ENCODE measurements at places on chromosomes 3 and 15.

DNA sequence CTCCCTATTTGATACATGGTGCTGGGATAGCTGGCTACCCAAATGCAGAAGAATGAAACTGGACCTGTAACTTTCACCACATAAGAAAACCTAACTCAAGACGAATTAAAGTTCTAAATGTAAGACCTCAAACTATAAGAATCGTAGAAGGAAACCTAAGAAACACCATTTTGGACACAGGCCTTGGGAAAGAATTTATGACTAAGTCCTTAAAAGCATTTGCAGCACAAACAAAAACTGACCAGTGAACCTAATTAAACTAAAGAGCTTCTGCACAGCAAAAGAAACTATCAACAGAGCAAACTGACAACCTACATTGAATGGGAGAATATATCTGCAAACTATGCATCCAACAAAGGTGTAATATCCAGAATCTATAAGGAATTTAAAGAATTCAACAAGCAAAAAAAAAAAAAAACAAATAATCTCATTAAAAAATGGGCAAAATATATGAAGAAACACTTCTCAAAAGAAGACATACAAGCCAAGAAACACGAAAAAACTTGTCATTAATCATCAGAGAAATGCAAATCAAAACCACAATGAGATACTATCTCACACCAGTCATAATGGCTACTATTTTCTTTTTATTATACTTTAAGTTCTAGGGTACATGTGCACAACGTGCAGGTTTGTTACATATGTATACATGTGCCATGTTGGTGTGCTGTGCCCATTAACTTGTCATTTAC is 37.0 kb downstream of the HDGFL3 start:
- DNase-seq = no peak

GRCh38 chr15:70252056-70252950 is 154.6 kb upstream of the TLE3 start:
- no peak for DNase-seq

- DNase-seq = no peak
Measured at GRCh38 chr15:91624353-91624968, 229.0 kb upstream of the SLCO3A1 start.

GRCh38 chr3:153277029-153277428 is 115.0 kb downstream of the RAP2B start:
- no peak for DNase-seq

- no peak for DNase-seq
Measured at GRCh38 chr3:136250903-136251460, 842 bp downstream of the PCCB start.

- DNase-seq = no peak
Measured at GRCh38 chr15:61621146-61621545, 392.0 kb upstream of the RORA start.

- no peak for DNase-seq
Measured at GRCh38 chr3:68620211-68620610, 312.1 kb downstream of the TAFA4 start.

- DNase-seq = no peak
Measured at GRCh38 chr15:31278544-31279220, 48.0 kb upstream of the KLF13 start.

- DNase-seq = no peak
Measured at GRCh38 chr15:82892573-82892972, 59.9 kb downstream of the HOMER2 start.

GRCh38 chr15:98841419-98841970 is 166.1 kb downstream of the PGPEP1L start:
- DNase-seq = no peak

DNA sequence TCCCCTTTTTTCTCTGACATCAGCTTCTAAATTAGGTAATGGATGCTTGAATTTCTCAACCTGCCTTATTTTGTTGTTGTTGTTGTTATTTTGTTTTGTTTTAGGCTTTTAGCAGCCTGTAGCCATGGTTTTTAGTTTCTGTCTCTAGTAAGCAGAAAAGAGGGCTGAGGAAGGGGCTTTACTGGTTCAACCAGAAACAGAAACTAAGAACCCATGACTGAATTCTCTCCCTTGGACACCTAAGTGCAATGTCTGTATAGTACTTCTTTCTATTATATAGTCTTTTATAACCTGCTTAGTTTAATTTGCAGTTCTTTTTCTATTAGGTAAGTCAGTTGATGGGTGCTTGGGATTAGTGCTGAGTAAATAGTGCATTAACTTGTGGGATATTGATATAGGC is 129.0 kb downstream of the BBX start:
- no peak for DNase-seq

DNA sequence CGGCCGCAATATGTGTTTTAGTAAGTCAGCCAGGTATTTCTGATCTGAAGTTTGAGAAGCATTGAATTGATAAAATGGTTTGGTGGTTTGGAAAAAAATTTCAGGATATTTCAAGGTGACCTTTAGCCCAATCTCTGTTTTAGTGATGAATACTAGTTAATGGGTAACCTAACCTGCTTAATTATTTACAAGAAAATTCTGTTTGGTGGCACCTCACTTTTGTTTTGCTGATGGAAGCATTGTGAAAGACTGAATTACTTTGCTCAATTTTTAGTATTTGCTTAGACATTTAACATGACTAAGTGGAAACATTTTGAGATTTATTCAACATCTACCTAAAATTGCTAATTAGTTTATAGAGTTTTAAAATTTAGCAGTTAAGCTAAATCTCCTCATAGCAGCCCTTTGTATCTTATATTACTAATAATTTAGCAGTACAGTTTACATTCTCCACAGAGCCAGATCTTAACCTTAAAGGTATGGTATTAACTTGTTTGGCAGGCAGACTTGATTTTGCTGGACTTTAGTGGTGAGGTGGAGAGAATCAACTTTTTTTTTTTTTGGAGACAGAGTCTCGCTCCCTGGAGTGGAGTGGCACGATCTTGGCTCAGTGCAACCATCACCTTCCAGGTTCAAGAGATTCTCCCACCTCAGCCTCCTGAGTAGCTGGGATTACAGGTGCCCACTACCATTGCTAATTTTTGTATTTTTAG is 35.4 kb downstream of the GRAMD1C start:
- no peak for DNase-seq

Data from CD4-positive, alpha-beta T cell treated with Interleukin-17A for 1 hour (primary cell).